ENCODE measurements at places on chromosomes 3 and 15.
A peak's percentile ranks its signal among the peaks of the same experiment; 100 is the strongest.

- no peak for DNase-seq
Measured at GRCh38 chr3:182959474-182960350, 20.6 kb downstream of the DCUN1D1 start.

DNA sequence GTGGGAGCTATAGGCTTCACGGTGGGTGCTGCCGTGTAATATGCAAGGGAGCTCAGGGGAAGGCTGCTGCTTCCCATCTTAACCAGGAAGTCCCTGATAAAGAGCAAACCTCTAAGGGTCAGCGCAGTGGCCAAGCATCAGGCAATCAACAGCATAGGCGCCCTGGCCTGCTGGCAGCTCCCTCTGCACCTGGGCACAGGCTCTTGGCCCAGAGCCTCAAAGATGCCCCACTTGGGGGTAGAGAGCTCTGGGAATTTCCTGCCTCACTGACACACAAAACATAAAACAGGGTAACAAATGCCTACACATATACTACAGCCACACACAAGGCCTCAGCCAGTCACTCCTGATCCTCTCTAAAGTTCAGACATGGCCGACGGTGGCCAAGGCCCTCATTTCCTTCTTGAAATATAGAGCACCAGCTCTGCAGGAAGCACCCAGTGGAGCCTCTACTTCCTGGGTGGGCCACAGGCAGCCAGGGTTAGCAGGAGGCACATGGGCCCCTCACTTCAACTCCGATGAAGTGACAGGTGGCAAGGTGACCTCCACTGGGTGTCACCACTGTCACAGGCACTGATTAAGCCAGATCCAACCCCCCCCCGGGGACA, 20.5 kb downstream of the SLC41A3 start:
- no peak for DNase-seq

DNA sequence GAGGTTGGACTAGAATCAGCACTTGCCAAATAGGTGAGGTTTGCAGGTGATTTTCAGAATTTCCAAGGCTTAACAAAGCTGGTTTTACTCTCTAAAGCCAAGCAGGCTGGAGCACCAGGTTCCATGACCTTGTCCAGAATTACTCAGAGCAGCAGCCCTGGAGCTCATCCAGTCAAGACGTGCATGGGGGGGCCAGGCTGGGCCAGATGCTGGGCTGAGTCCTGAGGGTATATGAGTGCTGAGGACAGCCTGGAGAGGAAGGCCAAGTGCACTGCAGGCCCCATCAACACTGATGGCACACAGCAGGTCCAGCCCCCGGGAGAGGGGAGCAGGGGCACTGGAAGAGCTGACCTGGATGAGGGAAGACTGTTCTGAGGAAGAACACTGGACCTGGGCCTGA, 3.0 kb upstream of the TXNRD3 start:
- DNase-seq = no peak

DNA sequence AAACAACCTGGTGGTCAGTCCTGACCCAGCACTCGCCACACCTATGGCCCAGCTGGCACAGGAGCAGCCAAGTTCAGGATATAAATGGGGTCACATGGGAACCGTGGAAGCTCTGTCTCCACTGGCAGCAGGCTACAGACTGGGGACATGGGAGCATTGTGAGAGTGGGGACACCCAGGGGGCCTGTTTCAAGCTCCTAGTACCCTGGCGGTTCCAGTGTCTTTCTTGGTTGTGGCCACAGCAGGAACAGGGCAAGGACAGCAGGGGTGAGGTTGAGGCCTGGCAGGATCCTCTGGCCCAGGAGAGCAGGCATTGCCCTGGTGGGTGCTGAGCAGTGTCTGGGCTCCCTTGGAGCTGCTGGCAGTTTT, 1.9 kb downstream of the CSK start:
- no peak for DNase-seq

DNA sequence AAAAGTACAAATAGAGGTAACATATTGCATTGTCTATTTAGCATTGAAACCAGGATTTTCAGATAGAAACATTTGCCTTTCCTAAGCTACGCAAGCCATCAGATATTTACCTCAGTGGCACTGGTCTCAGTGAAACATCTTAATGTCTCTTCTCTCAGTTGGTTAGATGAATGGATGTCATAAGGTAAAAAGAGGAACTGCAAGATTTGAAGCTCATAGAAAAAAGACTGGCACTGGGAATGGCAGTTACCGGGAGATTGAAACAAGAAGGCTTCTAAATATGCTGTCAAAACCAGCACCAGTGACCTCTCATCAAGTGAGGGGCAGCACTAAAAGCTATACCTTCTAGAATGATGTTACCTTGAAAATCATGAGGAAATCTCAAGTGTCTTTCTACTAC, 486.4 kb downstream of the FHIT start:
- DNase-seq = no peak

DNA sequence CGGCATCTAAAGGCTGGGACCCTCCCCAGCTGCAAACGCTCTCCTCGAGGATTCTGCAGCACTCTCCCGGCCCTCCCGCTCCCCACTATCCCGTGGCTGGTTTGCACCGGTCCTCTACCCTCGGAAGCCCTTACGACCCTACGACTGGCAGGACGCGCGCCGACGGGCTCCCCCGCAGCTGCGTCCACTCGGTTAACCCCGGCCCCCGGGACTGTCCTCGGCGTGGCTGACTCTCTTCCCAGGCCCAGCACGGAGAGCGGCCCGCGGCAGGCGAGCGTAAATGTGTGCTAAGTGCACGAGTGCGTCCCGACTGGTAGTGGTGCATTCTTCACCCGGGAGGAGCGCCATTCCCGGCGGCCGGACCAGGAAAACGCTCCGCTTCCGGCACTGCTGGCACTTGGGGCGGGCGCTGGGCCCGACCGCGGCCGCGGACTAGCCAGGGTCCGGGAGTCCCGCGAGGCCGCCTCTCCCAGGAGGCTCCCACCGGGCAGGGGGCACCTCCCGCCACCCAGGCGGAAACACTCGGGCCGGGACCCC, 508 bp downstream of the GORASP1 start:
- peak; percentile 26 for DNase-seq

- no peak for DNase-seq
Measured at GRCh38 chr15:72353266-72353665, 22.5 kb downstream of the HEXA start.

- DNase-seq = no peak
Measured at GRCh38 chr3:183085634-183086390, 13.5 kb downstream of the MCCC1 start.

GRCh38 chr3:172179680-172180399, 140.5 kb downstream of the FNDC3B start:
- no peak for DNase-seq

GRCh38 chr3:32240159-32240545, 1.7 kb downstream of the CMTM8 start:
- no peak for DNase-seq

GRCh38 chr3:172244011-172244410, 204.2 kb downstream of the GHSR start:
- DNase-seq = peak; percentile 49

- DNase-seq = no peak
Measured at GRCh38 chr15:90998737-90999136, 4.4 kb upstream of the PRC1 start.

- DNase-seq = no peak
Measured at GRCh38 chr3:40645883-40646282, 121.1 kb downstream of the ZNF621 start.

GRCh38 chr15:74889390-74889882, 406 bp upstream of the MPI start:
- no peak for DNase-seq

- no peak for DNase-seq
Measured at GRCh38 chr15:92102395-92102755, 248.9 kb downstream of the SLCO3A1 start.

- no peak for DNase-seq
Measured at GRCh38 chr3:178451799-178452198, 84.4 kb upstream of the KCNMB2 start.

DNA sequence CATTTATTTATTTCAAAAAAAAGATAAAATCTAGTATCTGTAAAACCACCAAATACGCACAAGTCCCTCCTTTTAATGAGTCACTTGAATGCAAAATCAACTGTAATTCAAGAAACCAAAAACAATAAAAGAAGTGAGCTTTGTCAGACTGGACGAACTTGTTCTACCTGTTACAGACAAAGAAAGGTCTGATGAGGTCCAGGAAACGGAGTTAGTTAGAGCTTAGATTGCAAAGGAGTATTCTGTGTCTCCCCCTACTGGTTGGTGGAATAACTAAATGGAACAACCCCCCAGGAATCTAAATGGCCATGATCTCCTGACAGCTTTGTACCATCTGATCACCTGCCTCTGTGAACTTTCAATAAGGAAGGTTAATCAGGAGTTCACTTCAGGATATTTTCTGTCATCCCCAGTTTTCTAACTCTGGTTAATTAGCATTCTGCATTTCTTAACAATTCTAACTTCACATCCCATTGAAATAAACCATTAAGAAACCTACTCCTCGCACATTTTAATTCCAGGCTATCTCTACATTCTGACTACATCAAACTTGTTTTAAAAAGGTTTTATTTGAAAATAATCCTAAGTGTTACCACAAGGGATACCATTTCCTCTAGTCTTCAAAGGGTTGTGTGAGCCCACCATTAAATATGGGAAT, 333.0 kb upstream of the SATB1 start:
- DNase-seq = peak; percentile 73

DNA sequence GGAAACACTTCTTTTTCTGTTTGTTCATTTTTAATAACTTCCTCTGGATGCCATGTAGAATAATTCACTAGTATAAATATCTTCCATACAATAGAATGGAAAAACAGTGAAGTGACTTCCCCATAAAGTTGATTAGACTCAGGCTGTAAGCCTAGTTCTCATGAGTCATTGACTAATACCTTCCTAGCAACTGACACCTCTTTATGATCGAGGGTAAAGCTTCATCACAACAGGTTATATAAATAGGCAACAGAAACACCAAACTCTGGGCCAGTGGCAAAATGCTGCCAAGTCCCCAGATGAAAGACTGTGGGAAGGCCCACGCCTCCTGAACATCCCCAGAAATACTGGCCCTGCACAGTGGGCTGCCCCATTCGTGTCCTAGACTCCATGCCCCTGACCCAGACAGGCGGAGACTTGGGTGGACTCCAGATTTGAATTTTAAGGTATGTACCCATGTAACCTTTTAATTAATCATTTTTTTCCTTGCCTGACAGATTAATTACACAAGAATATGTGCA, 71.3 kb upstream of the TBC1D23 start:
- no peak for DNase-seq

- DNase-seq = no peak
Measured at GRCh38 chr3:167976516-167977361, 119.0 kb downstream of the GOLIM4 start.

- DNase-seq = no peak
Measured at GRCh38 chr3:32593903-32594525, 23.4 kb upstream of the DYNC1LI1 start.

DNA sequence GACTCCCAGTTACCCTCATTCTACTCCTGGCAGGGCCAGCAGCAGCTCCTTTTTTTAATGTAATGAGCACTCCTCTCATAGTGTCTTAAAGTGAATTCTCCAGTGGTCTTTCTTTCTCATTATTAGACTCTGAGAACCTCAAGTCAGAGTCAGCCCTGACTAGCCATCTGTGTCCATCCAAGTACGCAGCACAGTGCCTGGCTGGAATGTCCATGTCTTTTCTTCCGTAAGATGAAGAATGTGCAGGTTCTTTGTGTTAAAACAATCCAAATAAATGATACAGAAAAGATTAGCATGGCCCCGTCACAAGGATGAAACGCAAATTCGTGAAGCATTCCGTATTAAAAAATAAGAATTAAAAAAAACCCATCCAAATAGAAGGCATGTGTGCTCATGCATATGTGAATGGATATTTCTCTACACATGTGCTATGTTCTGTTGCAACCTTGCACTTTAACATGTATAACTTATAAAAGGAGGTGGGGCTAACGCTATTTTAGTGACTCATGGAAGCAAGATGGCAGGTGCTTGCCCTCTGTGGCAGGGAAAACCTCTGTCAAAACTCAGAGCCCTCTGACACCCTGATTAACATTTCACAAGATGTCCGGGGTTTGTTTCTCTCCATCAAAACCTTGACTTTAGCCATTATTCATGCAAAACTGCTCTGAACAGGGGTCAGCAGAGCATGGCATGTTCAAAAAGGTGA, 170.7 kb upstream of the TOPAZ1 start:
- no peak for DNase-seq

DNA sequence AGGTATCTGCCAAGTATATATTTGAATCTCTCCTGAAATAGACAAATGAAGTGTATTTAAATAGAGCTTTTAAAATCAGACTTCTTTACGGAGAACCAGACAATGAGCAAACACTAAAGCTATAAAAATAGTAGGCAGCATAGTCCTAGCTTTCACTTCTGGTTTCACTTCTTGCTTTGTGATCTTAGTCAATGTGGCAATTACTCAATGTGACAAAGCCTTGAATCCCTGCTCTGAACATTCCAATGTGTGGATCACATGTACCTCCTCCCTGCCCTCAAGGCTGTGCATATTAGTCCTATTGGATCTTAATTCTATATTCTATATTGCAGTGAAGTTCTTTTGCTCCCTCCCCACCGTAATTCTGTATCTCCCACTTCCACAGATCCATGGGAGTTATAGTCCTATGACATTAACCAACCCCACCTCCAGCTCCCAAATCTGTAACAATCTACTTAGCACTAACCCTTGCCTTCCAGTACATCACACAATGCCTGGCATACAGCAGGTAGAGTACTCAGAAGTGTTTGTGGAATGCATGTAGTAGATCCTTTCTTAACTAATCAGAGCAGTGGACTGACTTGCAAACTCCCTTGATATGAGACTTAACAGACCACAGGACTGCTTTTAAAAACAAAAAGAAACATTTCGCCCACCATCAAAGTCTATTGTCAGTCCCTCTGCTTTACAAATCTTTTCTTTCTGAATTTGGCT, 24.3 kb upstream of the CP start:
- DNase-seq = peak; percentile 31

- peak; percentile 99 for DNase-seq
Measured at GRCh38 chr3:170745211-170745718, 124.7 kb downstream of the RPL22L1 start.

GRCh38 chr15:71120428-71120944, 5.2 kb downstream of the THSD4 start:
- DNase-seq = no peak
